ENCODE measurements at places on chromosomes 2 and 18.

GRCh38 chr2:105929516-105929915 is 184.8 kb downstream of the NCK2 start:
- peak; percentile 35 for DNase-seq

- DNase-seq = no peak
Measured at GRCh38 chr2:33903215-33903614, 304.1 kb upstream of the FAM98A start.

DNA sequence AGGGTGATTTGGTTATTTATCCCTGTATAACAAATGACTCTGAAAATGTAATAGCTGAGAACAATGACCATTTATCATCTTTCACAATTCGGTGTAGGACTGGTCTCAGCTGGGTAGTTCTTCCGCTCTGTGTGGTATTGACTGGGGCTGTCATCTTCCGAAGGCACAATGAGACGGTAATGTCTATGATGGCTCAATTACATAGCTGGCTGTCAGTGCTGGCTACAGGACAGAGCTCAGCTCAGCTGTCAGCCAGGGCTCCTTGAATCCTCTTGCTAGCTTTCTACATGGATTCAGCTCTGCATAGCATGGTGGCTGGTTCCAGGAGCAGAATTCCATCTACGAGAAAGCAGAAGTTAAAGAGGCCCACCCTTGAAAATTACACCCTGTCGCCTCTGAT is 483.8 kb downstream of the TDRD15 start:
- DNase-seq = no peak

GRCh38 chr18:14117606-14118005 is 14.6 kb downstream of the ZNF519 start:
- DNase-seq = no peak

DNA sequence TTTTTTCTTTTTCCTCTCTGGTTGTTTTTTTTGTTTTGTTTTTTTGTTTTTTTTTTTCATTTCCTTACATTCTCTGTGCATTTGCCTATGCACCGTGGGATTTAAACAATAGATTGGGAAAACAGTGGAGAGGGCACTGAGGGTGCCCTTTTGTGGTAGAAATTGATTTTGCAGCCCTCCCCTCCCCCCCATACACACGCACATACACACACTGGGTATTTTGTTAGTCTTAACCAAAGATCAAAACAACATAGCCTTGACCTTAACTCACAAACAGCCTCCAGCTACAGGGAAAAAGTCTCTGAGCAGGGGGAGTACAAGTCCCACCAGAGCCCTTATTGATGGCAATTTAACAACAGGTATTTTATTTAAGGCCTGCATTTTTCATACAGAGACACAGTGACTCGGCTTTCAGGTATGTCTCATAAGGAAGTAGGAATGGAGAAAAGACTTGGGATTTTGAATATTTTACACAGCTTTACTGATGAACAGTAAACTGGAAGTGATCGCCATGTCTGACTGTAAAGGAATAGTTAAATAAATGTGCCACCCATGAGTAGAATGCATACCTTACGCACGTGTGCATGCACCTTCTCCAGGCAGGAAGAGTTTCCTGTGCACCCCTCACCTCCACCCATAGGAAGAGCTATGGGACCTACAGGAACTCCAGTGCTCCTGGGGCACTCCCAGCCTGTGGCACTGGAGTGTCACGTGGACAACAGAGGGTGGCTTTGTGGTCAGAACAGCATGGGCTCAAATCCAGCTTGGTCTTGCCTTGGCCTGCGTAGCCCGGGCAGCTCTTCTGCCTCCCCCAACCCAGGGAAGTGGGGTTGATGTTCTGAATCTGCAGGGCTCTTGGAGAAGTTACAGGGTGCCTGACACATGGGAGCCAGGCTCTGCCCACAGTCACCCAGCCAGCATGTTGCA is 266.4 kb downstream of the ANAPC1 start:
- DNase-seq = no peak

GRCh38 chr2:226159875-226160479 is 639.6 kb downstream of the IRS1 start:
- DNase-seq = no peak

- DNase-seq = no peak
Measured at GRCh38 chr2:29336341-29337241, 221.4 kb downstream of the CLIP4 start.

DNA sequence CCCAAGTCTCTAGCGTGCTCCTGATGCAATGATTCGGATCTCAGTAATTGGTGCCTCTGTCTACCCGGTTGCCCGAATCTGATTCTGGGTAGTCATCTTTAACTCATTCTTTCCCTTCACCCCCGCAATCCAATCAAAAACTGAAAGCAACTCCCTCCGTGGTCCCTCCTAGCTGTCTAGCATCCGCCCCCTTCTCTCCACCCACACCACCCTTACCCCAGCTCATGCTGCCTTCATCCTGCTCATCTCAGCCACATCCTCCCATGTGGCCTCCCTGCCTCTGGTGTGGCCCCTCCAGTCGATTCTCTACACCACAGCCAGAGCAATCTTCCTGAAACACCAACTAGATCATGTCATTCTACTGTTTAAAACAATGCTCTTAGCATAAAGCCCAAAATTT is 62.3 kb downstream of the TTC32 start:
- DNase-seq = no peak

DNA sequence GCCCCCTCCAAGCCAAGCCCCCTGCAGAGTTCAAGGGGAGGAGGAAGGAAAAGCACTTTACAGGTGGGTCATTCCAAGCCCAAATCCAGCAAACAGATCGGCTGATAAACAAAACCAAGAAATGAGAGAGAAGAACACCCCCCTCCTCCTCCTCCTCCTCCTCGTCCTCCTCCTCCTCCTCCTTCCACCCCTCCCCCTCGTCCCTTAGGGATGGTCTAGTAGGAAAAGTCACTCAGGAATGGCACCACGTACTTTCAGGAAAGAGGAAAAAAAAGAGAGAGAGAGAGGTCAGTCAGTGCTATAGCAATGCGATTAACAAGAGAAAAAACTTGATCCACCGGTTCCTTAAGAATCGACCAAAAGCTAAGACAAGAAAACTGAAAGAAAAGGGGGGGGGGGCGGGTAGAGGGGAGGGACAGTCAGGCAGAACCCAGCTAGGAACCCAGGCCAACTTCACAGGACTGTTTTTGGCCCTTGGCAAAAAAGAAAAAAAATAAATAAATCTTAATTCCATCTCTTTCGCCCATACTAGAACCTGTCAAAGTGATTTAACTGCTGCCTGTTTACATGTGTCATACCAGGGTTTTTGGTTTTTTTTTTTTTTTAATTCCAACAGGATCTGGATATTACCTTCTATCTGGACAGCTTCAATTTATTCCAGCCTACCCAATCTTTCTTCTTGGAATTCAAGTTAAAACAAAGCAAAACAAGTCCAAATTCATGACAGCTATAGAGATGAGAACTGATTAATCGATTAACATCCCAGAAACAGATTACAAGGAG is 906 bp downstream of the IKZF2 start:
- DNase-seq = no peak

- no peak for DNase-seq
Measured at GRCh38 chr2:175442441-175442840, 260.9 kb upstream of the ATP5MC3 start.

- DNase-seq = no peak
Measured at GRCh38 chr2:212282671-212283261, 255.8 kb downstream of the ERBB4 start.

DNA sequence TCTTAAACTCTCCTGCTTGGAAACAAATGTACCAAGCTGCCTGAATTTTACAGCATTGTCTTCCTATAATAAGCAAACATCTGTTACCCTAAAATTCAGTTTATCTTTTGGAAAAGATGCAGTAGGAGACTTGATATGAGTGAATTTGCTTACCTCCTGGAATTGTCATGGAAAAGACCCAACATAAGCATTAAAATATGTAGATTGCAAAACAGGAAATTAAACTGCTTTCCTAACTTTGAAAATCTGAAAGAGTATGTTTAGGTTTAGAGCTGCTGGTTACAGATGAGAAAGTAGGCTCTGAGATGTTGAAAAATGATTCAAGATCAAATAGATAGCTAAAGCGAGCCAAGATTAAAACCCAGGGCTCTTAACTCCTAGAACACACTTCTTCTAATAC is 316.5 kb downstream of the SOX11 start:
- DNase-seq = no peak

GRCh38 chr2:127011796-127012195 is 95.2 kb downstream of the BIN1 start:
- DNase-seq = no peak

- no peak for DNase-seq
Measured at GRCh38 chr2:173520918-173521317, 166.2 kb downstream of the CDCA7 start.

GRCh38 chr2:70243806-70244584 is 4.4 kb downstream of the TIA1 start:
- DNase-seq = no peak

- no peak for DNase-seq
Measured at GRCh38 chr2:161842736-161843433, 218.7 kb downstream of the SLC4A10 start.

DNA sequence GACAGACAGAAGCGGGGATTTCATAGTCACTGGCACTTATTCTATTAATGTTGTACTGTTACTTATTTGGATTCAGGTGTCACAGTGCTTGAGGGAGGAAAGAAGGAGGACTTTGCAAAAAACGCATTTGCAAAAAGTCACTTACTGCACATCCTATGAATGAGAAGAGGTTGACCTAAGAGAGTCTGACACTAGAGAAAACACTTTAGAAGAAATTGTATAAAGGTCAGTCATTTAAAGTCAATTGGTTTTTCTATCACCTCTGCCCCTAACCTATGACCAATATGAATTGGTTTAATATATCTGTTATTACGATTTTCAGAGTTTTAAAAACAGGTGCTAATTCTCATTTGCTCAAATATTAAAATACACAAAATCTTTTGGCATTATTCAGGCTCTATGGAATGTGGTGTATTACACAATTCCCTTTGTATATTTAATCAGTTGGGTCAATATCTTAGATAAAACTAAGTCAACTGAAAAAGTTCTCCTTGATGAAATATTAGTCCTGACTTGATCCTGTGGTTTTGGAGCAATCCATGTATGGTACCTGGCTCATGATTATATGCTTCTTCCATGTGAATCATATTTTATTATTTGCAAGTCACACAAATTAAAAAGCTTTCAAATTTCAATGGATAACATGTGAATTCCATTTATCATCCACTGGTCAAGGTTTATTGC is 157.4 kb downstream of the CDH2 start:
- no peak for DNase-seq

DNA sequence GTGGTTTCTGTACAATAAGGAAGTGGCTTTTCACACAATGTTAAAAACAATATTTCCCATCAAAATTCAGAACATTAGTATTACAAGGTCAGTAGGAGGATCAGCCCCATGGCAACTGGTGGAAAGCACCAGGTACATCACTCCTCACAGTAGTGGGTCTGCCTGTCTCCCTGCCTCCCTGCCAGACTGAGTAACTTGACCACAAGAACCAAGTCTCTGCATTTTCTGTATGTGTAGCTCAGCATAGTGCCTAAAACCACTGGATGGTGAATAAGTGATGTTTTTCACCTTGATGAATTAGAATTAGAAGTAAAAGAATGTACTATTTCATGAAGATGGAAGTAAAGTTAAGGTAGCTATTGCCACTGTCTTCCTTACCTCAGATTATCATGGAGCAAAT is 4.1 kb upstream of the WDR7 start:
- DNase-seq = no peak

DNA sequence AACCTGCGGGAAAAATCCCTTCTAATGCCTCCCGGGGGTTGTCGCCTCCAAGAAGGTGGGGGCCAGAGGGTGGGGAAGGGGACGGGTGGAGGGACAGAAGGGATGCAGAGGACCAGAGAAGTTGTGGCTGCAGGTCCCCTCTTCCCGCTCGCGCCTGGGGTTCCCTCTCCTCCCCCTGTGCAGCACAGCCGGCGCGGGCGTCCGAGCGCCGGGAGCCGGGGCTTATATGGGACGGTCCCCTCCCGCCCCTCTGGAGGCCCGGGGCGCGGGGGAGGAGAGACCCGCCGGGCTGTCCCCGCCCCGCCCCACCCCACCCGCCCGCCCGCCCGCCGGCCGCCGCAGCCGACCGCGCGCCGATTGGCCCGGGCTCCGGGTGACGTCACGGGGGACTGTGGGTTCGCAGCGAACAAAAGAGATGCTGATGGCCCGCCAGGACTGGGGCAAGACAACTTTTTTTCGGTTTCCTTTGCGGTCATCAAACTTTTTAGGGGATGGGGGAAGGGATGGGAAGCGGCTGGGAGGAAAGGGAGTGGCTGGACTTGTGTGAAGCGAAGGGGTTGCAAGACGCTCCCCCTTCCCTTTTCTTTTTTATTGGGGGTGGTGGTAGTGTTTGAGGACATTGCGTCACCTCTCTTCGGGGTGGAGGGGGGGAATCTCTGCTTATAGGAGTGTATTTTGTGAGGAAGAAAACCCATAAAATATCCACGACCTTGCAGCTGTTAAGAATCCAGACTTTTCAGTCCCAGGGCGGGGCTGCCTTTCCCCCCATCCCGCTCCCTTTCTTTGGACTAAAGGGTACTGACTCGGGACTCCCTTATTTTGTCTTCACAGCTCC is at the start of gene FN1:
Gene FN1 (minus strand): TSS at position 199 of the 835 bp plus-strand sequence. CDS start 266 bp downstream, outside the sequence.
- peak; percentile 66 for DNase-seq

DNA sequence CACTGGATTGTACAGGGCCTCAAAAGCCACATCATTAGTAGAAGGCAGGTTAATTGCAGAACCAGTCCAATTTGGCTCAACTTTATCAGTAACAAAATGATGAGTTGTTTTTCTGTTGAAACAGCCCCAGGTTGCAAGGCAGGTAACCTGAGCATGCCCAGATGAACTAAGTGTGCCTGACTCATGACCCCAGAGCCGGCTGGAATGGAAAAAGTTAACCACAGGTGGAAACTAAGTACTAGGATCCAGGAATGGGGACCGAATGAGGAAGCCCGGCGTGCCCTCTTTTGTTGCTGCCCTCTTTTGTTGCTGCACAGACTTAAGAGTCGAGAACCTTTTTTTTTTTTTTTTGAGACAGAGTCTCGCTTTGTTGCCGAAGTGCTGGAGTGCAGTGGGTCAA is 79.5 kb upstream of the YWHAQ start:
- no peak for DNase-seq

DNA sequence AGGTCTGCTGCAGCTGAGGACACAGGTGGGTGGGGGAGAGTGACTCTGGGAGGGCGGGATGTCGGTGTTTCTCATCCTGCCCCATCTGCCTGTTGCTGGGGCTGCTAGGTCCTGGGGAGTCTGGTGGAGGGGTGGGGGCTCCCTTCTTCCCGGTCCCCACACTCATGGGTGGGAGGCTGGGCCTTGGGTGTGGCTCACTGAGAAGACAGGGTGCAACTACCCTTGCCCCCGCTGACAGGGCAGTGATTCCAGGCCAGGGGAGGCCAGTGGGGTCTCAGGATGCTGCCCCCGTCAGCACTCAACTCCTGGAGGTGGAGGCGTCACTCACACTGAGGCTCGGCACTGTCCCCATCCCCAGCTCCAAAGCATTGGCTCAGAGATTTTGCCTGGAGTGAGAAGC is 7.7 kb upstream of the NFATC1 start:
- peak; percentile 6 for DNase-seq

DNA sequence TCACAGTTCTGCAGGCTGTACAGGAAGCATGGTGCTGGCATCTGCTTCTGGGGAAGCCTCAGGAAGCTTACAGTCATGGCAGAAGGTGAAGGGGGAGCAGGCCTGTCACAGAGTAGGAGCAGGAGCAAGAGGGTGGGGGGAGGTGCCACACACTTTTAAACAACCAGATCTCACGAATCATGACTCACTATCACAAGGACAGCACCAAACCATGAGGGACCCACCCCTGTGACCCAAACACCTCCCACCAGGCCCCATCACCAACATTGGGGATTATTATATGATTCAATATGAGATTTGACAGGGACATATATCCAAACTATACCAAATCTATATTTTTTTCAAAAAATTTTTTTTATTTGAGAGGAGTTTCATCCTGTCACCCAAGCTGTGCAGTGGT is 51.0 kb upstream of the GLS start:
- no peak for DNase-seq

GRCh38 chr2:10289352-10289751 is 13.4 kb upstream of the HPCAL1 start:
- DNase-seq = no peak
